ENCODE measurements at places on chromosomes 7 and 10. TPM values are rescaled to one million over a fixed set of nuclear protein-coding genes. Genes with fewer than 3 reads are reported as not detected.

DNA sequence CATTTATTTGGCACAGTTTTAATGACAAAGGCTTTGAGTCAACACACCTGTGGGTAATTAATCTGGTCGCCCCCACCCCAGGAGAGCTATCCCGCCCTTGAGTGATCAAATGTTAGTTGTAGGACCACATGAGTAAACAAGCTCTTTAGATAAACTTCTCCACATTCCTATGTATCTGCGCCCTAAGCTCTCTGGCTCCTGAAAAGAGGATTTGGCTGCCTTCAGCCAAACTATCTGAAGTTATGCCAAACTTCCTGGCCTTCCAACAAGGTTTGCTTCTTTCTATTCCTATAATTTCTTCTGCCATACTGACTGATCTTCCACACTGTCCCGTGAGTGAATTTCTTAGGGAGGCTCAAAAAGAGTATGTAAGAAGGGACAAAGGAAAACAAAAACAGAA lies 134.2 kb downstream of the RALA start:
- DNase-seq = no peak

HYAL4 gene
- polyA plus RNA-seq = 0.18 TPM

DNA sequence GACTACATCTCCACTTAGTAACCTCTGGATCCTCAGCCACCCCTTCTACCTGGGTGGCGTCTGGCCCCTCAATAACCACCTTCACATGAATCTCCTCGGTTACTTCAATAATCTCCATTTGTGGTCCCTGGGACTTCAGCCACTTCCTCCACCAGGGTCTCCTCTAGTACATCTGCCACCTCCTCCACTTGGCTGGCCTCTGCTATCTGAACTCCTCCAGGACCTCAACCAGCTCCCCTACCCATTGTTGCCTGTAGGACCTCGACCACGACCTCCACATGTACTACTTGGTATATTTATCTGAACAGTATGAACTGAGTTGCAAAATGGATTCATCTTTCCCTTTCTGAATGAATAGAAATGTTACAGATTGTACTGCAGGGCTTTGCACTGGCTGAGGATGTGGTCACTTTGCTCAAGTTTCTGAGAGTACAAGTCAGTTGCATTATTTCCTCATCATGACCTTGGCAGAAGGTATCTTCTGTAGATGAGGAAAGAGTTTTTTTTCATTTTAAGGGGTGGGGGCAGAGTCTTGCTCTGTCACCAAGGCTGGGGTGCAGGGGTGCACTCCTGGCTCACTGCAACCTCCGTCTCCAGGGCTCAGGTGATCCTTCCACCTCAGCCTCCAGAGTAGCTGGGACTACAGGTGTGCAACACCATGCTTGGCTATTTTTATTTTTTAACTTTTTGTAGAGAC lies 36.0 kb downstream of the MAT1A start:
- DNase-seq = no peak

DNA sequence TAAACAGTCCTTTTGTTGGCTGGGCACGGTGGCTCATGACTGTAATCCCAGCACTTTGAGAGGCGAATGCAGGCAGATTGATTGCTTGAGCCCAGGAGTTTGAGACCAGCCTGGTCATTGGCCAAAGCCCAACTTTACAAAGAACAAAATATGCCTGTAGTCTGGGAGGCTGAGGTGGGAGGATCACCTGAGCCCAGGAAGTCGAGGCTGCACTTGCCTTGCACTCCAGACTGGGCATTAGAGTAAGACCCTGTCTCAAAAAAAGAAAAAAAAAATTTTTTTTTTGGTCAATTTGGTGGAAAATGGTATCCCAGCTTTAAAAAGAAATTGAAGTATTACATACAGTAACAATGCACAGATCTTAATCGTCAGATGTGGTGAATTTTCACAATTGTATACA lies 4.8 kb downstream of the GLRX3 start:
- no peak for DNase-seq

GRCh38 chr7:47346377-47346914 lies 235.5 kb downstream of the TNS3 start:
- DNase-seq = no peak

Measured in renal cortex interstitium (tissue), 15 donors.